ENCODE measurements at places on chromosomes 4 and X.

GRCh38 chr4:181581983-181582382 lies 661.2 kb upstream of the TENM3 start:
- DNase-seq: no peak

DNA sequence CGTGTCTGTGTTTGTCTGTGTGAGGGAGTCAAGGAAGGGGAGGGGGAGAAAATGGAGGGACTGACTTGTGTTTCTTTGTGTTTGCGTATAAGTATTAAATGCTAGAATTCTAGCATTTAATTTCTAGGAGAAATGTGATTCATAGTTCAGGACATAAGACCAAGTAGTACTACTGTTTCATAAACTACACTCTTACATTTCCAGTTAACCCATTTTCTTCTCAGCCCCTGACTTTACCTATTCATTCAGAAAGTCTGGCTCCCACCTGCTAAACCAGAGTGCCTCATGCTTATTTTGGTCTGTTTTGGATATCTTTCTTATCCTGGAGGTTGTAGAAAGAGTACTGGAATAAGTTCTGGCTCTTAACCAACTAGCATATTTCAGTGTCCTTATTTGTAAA lies 14.2 kb downstream of the EDA start:
- no peak for DNase-seq

- DNase-seq: no peak
These were observed 81.5 kb upstream of the BMP3 start for GRCh38 chr4:80948995-80949394.

GRCh38 chr4:147782087-147782781 lies 50.3 kb downstream of the ARHGAP10 start:
- no peak for DNase-seq

DNA sequence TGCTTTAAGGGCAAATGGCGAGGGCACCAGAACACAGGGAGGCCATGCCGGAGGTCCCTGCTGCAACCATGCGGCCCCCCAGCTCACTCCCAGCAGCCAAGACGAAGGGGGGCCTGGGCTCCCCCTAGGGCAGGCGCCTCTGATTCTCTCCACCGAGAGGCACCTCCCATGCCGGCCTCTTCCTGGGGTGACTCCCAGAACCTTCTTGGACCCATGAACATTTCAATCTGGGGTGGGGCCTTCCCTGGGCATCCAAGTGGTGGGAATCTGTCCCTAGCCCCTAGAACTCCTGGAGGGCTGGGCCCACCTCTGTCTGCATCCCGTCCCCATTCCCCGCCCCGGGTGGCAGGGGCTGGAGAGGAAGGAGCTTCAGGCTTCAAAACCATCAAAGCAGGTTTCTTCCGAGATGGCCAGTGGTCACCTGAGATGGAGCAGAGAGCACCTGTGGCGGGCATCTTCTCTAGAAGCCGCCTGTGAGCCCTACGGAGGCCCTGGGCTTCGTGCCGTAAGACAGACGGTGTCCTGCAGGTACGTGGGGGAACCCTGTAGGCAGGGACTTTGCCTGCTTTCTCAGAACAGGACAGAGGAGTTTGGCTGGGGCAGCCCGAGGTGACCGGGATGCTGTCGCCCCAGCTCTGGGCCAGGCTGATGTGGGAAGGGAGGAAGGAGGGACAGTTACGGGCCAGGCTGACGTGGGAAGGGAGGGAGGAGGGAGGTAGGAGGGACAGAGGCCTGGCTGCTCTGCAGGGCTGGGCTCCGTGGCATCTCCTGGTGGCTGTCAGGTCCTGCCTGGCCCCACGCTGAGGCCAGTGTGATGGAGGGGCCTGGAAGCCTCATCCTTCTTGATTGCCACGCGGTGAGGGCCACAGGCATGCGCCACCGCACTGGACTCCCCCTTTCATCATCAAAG lies 6.8 kb upstream of the SLC25A6 start:
- no peak for DNase-seq

DNA sequence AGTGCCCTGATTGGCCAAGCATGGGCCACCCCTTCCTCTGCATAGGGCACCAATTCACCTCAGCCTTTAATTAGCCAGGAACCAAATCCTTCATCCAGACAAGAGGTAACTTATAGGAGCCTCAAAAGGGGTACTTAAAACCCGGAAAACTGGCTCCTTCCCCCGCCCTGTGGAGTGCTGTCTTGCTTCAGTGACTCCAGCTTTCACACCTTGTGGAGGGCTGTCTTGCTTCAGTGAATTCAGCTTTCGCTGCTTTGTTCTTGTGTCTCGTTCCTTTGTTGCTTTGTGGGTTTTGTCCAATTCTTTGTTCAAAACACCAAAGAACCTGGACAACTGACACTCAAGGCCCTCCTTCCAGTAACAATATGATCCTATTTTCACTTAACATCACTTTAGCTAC lies 82.2 kb upstream of the FRG1 start:
- no peak for DNase-seq

GRCh38 chrX:36650622-36651021 lies 357.5 kb upstream of the FAM47C start:
- DNase-seq: no peak

- DNase-seq: no peak
These were observed 37.2 kb downstream of the PCDH7 start for GRCh38 chr4:30757357-30757756.

DNA sequence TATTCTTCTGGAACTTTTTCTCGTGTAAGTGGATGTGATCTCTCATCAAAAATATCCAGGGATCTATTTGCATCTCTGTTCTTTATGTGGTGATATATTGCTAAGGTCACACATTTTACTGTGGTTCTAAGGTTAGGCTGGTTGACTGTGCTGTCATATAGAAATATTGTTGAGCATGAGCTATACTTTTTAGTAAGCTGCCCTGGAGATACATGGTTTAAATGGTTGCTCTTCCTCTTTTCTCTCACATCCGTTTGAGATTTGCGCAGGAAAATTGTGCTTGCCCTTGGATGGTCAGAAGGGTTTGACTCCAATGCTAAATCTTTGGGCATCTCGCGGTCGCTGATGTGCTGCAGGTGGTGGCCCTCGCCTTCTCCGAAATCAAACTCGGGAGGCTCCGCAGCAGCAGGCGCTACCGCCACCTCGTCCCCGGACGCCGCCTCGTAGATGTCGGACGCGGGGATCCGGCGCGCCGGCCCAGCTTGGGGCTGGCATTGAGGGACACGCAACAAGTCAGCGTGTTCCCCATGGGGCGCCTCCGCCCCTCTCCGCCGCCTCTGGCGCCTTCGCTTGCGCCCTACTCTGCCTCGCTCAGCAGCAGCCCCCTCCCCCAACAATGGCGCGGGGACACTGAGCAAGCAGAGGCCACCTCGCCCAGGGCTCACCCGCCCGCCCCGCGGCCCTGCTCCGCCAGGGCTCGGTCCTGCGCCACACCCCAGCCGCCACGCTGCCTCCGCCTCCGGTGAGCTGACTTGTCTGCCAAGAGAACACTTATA lies 154.5 kb downstream of the MSN start:
- peak; percentile 1 for DNase-seq

- DNase-seq: no peak
These were observed 71.9 kb upstream of the MAGEB10 start for GRCh38 chrX:27735914-27736313.

- DNase-seq: no peak
These were observed 56.8 kb downstream of the RXFP1 start for GRCh38 chr4:158578476-158578875.

DNA sequence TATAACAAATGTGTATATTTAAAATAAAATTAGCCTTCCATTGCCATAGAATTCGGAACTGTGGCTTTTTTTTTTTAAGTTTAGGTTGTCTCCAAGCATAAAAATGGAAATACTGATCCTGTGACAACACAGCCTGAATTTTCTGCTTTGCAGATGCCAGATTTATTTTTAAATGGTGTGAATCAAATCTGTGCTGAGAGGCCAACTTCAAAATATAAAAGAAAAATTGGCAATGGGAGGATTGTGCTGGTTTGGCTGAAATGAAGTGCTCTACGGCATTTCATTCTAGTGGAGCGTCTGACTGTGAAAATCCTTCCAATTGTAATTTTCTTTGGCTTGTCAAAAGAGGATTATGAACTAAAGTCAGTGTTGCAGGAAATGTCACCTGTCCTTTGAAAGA lies 580.3 kb upstream of the ZFP42 start:
- DNase-seq: peak; percentile 18

DNA sequence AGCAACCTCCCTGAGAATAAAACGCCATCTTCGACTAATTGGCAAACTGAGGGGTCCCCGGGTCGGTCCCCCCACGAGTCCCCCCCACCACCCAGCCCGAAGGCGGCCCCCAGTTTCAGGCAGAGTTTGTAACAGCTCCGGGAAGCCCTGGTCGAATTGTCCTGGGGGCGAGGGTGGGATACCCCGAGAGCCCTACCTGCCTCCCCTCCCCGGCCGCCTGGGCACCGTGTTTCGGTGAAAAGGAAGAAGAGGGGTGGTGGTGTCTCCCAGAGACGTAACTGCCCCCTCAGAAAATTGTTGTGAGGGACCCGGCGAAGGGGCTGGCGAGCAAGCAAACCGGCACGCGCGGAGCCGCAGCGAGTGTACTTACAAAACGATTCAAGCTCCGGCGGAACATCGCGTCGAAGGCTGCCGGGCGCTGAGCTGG lies 1.2 kb downstream of the ATP11C start:
- no peak for DNase-seq

DNA sequence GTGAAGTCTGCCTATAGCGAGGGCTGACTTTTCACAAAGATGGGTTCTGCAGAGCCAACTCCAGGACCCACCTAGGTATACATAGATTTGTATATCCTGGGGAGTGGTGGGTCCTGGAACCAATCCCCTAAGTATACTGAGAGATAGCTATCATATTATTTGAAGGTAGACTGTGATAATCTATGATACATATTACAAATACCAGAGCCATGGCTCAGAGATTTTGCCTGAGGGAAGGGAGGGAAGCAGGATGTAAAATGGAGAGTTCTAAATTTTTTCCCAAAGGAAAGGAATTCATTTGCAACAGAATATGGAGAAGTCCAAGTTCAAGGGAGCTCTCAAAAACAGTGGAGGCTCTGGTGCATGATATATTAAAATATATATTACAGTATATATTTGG lies 7.2 kb downstream of the TCEAL3 start:
- DNase-seq: no peak

- peak; percentile 72 for DNase-seq
These were observed 6.4 kb upstream of the FGG start for GRCh38 chr4:154618708-154619315.

DNA sequence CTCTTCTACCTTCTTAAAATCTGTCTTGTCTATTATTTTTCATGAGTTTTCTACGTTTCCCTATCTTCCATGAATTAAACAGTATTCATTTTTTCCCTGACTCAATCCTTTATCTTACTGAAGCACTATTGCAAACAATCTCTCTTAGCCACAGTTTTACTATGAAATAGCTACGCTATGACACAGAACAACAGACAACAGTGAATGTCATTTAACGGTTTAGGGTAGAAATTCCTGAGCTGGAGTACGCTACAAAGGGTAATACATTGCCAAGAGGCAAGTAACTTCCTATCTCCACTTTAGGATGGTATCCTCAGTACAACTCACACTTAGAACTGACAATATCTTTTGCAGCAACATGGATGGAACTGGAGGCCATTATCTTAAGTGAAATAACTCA lies 552.6 kb downstream of the INPP4B start:
- no peak for DNase-seq

GRCh38 chr4:106588891-106589290 lies 220.3 kb upstream of the GIMD1 start:
- DNase-seq: no peak

- no peak for DNase-seq
These were observed 11.7 kb downstream of the JCHAIN start for GRCh38 chr4:70654605-70655011.

- DNase-seq: no peak
These were observed 7.0 kb downstream of the RS1 start for GRCh38 chrX:18664947-18665346.

DNA sequence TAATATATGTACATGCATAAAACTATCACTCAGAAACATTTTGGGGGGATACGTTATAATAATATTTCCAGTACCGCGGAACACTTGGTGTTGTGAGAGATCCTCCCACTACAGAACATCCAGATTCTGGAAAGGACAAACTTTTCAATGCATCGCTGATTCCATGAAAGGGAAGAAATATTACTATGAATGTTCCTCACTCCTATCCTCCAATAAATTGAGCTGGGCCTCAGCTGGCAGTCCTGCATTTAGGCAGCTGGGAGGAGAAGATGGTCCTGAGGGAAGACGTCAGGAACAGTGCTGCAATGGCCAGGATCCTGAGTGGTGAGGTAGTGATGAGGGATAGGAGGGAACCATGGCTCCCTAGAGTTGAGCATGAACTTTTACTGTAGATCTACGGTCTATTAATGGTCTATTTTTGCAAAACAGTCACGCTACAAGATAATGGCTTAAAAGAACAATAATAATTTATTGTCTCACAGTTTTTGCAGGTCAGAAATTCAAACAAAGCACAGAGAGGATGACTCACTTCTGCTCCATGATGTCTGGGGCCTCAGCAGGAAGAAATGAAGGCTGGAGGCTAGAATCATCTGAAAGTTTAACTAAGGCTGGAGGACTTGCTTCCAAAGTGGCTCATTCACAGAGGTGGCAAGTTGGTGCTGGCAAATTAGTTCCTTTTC lies 538.1 kb downstream of the STIM2 start:
- no peak for DNase-seq

DNA sequence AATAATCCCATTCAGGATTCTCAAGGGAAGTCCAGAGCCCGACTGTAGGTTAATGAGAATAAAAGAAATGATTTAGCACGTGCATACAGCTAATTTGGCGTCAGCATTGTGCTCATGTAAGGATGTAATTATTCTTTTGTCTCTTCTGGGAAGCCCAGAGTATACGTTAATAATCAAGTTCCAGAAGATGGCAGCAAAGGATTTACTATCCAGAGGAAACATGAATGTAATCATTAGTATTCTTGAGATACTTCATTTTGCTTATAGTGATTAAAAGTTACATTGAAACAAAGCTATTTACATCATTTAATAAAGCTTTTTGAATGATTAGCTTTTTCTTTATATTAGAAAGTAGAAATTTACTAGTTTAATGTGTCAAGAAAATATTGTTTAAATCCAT lies 27.1 kb upstream of the MAP9 start:
- peak; percentile 50 for DNase-seq

DNA sequence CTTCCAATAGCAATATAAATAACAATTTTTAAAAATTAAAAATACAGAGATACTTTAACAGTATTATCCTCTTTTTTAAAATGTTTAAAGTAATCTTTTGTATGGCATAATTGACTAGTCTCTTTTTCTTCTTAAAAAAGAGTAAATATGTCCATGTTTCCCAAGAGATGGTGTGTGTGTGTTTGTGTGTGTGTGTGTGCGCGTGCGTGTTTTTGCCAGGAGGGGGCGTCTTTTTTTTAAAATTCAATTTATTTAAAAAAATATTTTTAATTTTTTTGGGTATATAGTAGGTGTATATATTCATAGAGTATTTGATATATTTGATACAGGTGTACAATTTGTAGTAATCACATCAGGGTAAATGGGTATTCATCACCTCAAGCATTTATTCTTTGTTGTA lies 1073.7 kb downstream of the PCDH7 start:
- DNase-seq: no peak

- DNase-seq: no peak
These were observed 21.7 kb downstream of the TMEM184C start for GRCh38 chr4:147638942-147639341.

Data from Ammon's horn (tissue), 1 donor.